Breast epithelium (tissue), 4 donors: ENCODE measurements at places on chromosomes 4 and X. TPM values are rescaled to one million over a fixed set of nuclear protein-coding genes. Genes with fewer than 3 reads are reported as not detected.

INTS6L gene
- total RNA-seq, result 7.7 TPM

GAGE12J gene
- total RNA-seq, result not detected

NPY1R gene
- 46.8 TPM for total RNA-seq

DNA sequence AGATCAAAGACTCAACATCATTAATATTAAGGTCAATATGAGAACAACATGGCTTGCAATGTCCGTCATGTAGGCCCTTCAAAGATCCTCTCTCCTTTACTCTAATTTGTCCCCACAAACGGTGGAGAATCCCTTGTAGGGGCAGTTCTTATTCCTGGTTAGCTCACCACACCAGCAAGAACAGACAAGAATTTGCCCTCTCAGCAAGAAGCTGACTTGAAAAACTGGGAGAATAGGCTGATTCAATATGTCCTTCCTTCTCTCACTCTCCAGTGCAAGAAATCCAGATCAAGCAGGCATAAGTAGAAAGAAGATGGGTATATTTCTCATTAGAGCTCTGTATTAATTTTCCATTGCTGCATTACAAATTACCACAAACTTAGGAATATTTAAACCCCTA lies 704.2 kb upstream of the SLIT2 start:
- H3K36me3 ChIP-seq, result no peaks in the 10 kb centered on the region
- DNase-seq, result no peak
- H3K4me3 ChIP-seq, result no peak overlapping the region

- DNase-seq, result no peak
- H3K27ac ChIP-seq, result no peak overlapping the region
- H3K4me3 ChIP-seq, result no peak overlapping the region
- H3K27me3 ChIP-seq, result no peaks in the 10 kb centered on the region
- no peaks in the 10 kb centered on the region for H3K4me1 ChIP-seq
- no peaks in the 10 kb centered on the region for H3K36me3 ChIP-seq
Measured at GRCh38 chrX:65900850-65901844, 138.7 kb downstream of the VSIG4 start.

DNA sequence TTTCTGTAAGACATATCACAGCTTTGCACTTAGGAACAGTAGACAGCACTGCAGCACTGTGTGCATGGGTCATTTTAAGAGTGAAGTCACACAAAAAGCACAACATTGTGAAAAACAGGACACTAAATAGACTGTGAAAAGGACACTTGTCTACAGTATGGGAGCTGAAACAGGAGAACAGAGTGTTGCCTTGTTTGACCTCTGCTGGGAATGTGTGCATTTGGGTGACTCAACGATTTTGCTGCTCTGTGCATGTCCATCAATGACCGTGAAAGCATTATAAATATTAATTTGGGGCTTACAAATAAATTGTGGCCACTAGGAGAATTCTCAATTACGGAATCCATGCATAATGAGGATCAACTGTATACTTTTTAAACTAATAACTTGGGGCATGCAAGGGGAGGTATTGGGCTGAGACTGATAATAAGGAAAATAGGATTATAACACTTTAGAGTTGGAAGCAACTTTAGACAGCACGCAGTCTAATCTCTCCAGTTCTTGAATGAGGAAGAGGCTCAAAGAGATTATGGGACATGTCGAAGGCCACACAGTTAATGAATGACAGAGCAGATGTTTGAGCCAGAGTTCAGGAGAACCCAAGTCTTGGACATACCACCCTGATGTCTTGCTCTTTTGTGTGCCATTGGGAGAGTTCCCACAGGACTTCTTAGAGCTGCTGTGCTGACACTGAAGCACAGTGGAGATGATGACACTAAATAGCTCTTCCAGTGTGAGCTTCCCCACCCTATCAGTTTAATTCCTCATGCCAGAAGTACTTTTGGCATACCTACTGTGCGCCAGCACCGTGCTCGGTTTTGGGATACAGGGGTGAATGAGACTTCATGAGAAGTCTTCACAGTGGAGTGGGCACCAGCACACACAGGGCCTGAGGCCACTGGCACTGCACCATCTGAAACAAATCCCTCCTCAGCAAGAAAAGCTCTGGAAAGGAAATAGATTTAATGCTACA lies 79.3 kb downstream of the FRAS1 start:
- no peak overlapping the region for H3K27ac ChIP-seq
- H3K36me3 ChIP-seq, result no peaks in the 10 kb centered on the region
- no peak for DNase-seq
- H3K4me3 ChIP-seq, result no peak overlapping the region
- H3K27me3 ChIP-seq, result no peaks in the 10 kb centered on the region

GRCh38 chr4:163611182-163611581 lies 116.7 kb downstream of the TMA16 start:
- no peak for DNase-seq
- H3K27me3 ChIP-seq, result no peaks in the 10 kb centered on the region
